NCI-H2081 treated with DMSO at 0.1 percent for 48 hours (cell line): ENCODE measurements at places on chromosomes 13 and 19.

DNA sequence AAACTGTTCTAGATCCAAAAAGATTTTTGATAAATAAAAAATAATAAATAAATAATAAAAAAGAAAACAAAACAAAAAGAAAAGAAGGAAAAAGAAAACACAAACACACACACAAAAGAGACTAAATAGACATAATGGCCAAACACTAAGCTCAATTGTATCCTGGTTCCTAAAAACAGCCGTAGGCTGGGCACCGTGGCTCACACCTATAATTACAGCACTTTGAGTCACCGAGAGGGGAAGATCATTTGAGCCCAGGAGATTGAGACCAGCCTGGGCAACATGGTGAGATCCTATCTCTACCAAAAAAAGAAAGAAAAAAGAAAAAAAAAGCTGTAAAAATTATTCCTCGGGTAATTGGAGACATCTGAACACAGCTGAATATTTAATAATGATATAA is 8.9 kb downstream of the ETHE1 start:
- no peak for DNase-seq

DNA sequence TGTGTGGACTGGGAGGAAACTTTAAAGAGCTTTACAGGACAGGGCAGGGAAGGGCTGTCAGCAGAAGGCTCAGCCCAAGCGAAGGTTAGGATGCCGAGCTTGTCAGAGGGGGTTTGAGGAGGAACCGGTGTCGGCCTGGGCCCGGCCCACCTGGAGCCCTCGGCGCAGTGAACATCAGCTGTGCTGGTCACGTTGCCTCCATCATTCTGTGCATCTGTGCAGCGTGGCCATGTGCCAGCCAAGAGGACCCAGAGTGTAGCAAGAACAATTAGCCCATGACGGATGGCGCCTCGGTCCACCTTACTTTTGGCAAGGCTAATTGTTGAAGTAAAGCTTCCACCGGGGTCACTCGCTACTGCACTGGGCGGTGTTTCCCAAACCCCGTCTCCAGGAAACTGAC is 161.4 kb downstream of the PTPRS start:
- DNase-seq, result no peak

- DNase-seq, result no peak
These were observed 19.1 kb upstream of the EBI3 start for GRCh38 chr19:4210166-4210731.

DNA sequence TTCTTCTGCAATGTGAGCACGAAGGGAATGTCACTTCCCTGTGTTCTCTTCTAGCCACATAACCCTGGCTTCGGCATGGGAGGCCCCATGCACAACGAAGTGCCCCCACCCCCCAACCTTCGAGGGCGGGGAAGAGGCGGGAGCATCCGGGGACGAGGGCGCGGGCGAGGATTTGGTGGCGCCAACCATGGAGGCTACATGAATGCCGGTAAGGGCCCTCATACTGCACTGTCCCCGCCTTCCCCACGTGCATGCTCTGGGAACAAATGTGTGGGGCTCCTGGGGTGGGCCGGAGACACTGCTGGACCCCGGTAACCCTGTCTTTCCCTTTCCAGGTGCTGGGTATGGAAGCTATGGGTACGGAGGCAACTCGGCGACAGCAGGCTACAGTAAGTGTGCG is 17.7 kb upstream of the QTRT1 start:
- DNase-seq, result no peak

DNA sequence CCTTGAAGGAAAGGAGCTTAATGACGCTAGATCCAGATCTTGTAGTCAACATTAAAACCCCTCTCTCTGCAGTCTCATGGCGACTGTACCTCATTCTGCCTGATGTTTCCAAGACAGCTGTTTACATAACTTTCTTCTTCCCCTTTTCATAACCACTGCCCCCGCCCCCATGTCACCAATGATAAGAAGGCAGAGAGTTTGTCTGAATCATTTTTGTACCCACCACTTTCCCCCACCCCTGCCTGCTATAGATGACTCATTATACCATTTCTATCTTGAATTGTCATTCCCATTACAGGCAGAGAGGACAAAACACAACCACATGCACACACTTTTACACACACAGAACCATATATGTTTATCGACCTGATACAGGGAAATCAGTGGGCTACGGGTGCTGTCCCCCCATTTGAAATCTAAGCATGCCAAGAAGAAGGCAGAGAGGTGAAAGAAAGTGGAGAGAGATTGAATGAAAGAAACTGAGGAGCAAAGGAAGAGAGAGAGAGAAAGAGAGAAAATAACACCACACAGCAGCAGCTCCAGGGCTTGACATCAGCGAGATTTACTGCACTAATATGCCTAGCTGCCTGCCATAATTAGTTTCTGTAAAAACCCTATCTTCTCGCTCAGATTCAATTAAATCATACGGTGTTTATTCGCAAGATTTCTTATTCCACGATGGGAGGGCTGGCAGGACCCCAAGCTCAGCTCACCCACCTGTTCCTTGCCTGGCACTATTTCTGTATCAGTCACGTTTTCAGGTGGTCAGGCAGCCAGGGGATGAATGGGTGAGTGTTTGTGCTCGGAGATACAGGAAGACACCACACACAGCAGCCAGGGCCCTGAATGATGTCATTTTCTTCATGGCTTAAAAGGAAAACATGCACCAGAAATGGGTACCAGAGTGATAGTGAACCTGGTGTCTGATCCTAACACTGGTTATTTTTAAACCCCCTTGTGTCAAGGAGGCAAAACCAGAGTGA is 114.3 kb upstream of the SERP2 start:
- no peak for DNase-seq

DNA sequence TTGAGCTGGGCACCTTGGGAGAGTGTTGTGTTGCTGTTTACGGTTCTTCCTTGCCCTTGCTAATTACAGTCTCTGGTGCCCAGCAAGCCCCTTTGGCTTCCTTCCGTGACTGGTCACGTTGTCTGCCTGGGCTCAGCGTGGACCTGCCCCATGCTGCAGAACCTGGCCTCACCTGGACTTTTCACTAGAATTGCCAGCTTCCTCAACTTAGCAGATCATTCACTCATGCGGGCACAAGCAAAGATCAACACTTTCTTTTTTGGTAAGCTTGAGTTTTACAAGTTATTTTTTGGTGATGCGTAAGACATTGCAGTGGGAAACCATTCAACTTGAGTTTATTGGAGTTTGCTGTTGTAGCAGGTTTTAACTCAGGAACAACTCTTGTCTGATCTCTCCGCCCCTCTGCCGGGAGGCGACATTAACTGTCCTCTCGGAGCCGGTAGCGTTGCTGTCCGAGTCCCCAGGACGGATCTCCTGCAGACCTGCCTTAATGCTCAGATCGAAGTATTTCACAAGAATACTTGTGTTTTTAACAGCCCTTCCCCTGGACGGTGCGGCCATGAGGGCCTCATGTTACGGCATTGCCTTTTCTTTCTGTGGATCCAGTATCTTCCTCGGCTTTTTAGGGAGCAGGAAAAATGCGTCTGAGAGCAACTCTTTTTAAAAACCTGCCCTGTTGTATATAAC is 15.7 kb upstream of the TEX29 start:
- no peak for DNase-seq

GRCh38 chr19:55257461-55258420 is 1.1 kb downstream of the PPP6R1 start:
- DNase-seq, result no peak

DNA sequence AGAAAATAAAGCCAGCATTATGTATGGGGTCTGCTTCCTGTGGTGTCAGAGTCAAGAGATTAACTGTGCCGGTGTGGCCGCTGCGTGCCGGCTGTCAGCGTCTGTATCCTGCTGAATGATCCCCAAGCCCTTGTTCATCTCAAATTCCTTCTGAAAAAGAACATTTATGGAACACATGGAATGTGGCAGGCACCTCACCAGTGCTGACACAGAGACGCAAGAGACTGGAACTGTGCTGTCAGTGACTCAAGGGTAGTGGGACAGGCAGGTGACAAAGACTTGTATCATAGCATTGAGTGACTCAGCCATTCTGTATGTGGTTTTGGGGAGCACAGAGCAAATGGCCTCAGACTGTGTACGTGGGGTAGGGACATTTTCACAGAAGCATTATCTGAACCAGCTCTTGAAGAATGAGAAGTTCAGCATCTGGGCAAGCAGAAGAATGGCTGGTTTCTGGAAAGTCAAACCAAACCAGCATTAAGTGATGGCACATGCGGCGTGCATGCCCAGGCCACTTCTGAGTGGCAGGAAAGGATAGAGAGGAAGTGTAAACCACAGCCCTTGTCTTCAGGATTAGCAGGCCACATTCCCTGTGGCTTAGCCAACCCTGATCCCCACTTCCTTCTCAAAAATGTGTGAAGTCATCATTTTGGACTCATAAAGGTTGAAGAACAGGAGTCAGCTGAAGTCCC is 54.0 kb upstream of the IRS2 start:
- no peak for DNase-seq

- DNase-seq, result no peak
These were observed 7.4 kb upstream of the IGFL1 start for GRCh38 chr19:46221981-46222610.

DNA sequence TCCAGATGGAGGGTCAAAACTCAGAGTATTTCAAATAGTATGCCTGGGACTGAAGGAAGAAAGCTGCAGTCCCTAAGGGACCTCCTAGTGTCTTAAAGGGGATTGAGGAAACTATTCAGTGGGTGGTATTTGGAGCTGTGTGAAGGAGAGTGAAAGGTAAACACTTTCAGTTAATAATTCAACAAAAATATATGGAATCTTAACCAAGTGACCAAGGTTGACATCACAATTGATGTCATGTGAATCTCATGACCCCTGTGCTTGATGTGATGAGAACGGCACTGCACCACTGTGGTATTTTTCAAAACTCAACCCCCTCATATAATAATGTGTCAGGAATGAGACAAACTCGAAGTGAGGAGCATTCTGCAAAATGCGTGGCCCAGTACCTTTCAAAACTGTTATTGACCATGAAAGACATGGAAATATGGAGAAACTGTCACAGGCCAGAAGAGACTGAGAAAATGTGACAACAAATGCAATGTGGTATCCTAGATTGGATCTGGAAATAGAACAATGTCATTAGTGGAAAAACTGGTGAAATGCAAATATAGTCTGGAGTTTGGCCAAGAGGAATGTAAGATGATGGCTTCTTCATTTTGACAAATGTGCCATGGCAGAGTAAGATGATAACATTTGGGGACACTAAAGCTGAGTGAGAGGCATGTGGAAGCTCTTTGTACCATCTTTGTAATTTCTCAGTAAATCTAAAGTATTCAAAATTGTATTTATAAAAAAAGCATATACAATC is 553.9 kb downstream of the RFC3 start:
- DNase-seq, result no peak

DNA sequence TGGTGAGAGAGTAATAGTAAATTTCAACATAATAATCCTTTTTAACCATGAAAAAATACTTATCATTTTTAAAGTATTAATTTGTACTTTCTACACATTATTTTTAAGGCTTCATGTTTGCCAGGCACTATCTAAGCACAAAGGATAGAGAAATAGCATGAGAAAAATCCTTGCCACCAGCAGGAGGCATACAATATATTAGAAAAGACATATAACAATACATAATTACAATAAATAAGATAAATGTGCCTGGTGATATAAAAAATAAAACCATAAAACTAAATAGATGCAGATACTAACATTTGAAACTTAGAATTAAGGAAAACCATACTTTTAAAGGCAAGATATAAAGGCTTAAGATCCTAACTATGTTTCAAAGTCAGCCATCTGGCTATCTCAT is 1256.4 kb downstream of the DIAPH3 start:
- no peak for DNase-seq

DNA sequence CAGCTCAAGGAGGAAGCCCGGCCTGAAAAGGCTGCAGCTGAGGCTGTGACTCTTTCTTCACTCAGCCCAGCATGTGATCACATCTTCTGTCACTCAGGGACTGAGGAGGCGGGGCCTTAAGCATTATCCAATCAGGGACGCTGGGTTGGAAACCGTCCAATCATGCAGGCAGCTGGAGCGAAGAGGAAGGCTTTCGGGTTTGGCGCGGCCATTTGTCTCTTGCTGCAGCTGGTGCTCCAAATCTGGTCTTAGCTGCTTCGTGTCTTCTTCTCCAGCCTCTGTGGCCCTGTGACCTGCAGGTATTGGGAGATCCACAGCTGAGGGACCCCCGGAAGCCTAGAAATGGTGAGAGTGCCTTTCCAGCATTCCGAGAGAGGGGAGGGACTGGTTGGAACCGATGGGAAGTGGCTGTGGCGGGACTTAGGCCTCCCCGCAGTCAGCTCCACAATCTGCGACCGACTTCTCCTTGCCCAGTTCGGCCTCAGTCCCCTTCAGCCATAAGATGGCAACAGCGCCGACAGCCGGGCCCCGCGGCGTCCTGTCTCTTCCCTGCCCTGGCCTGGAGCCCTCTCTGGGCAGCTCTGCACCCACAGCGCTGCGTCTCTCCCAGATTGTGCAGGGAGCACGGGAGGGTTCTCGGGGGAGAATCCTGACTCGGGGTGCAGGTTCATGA is at the start of gene ZNF90:
Gene ZNF90, plus strand, starts transcription at position 210 of the 673 bp plus-strand sequence. Its CDS starts 133 bp downstream, at position 343.
- no peak for DNase-seq

- no peak for DNase-seq
These were observed 23.5 kb upstream of the USP12 start for GRCh38 chr13:27194895-27195764.

- DNase-seq, result no peak
These were observed 1599.1 kb downstream of the PCDH9 start for GRCh38 chr13:65631078-65631477.

- no peak for DNase-seq
These were observed 18.4 kb downstream of the CPB2 start for GRCh38 chr13:46086421-46086922.

DNA sequence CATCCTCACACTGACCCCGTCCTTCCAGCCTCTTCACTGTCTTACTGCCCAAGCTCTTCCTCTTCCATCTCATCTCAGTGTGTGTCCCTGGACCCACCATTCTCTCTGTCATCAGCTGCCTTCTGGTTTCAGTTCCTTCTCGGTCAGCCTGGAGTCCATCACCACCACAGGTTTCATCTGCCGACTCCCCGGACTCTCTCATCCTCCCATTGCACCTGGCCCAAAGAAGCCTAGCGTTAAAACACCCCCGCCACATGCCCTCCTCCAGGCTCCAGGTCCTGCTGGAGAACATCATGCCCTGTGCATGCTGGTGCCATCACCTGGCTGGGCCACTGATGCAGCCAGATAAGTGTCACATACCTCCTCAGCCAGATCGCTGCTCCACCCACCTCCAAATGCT is 122.1 kb upstream of the GPR12 start:
- DNase-seq, result no peak

DNA sequence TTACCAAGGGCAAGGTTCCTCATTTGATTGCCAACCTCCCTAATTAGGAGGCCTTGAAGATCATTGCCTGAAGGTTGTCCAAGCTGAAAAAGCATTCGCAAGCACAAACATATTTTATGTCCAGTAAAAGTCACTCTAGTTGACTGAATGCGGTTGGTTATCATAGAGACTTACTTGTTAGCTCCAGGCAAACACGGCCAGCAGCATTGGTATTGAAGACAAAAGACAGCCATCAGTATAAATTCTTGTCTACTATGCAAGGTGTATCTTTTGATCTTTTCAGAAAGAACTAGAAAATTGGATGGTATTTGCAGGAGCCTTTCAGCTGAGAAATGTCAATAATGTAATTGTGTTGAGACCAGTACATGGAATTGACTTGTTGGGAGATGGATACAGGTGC is 129.9 kb downstream of the GPC6 start:
- no peak for DNase-seq
